Progenitor cell of endocrine pancreas (in vitro differentiated cells): ENCODE measurements at places on chromosomes 3 and 15.

DNA sequence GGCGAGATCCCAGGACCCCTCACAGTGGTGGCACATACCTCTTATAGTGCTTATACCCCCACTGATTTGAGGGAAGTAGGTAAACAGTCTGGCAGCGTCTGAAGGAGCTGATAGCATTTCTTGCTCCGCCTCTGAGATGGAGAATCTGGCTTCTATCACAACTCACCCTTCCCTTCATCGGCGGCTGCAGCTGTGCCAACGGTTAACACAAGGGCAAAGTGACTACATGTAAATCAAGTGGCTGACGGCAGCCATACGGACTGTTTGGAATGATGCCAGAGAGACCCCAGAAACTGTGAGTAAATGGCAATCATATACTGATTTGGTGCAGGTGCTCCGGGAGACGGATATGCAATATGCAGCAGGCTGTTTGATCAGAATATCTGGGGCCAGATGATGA, 66.8 kb upstream of the UNC13C start:
- DNase-seq: no peak

DNA sequence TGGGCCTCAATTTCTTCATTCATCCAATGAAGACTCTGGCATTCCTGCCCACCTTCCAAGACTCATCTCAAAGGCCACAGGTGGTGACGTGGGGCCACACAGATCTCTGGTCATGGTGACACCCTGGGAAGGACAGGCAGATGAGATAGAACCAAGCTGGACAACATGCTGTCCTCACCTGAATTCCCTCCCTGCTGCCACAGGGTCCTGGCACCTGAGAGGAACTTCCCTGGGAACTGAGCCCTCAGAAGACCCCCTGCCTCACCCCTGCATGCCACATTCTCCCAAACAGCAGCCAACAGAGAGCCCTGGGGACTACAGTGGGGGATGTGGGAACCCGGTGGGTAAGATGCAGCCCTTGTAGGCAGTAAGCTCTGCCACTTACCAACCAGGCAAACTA, 10.7 kb downstream of the KLF15 start:
- no peak for DNase-seq

GRCh38 chr3:46847744-46848143, 15.5 kb downstream of the MYL3 start:
- no peak for DNase-seq

- no peak for DNase-seq
These were observed 194.0 kb downstream of the SSR3 start for GRCh38 chr3:156360963-156361362.

GRCh38 chr15:35693886-35694285, 147.9 kb upstream of the DPH6 start:
- no peak for DNase-seq

GRCh38 chr3:99686955-99687612, 48.7 kb downstream of the COL8A1 start:
- DNase-seq: peak; percentile 47

GRCh38 chr15:74549816-74550215, 8.8 kb downstream of the ARID3B start:
- DNase-seq: no peak

GRCh38 chr15:23370578-23370977, 16.0 kb downstream of the GOLGA8S start:
- DNase-seq: no peak

DNA sequence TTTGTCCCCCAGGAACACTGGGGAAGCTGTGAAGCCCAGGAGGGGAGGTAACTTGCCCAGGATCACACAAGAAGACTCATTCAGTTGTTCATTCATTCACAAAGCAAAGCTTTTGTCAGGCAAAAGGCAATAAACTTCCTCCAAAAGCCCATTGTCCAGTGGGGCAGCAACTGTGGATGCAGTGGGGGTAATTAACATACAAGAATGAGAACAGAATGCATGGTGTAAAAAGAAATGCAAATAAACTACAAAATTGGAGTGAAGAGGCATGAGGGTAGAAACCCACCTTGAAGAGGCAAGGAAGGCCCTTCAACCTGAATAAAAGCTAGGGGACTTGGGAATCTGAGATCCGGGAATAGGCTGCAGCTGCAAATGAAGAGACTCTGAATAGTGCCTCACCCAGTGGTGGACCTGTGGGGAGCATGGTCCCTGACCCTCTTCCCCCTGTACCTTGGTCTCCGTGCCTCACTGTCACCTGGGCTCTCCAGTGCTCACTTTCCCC, 363.6 kb downstream of the CLSTN2 start:
- no peak for DNase-seq

DNA sequence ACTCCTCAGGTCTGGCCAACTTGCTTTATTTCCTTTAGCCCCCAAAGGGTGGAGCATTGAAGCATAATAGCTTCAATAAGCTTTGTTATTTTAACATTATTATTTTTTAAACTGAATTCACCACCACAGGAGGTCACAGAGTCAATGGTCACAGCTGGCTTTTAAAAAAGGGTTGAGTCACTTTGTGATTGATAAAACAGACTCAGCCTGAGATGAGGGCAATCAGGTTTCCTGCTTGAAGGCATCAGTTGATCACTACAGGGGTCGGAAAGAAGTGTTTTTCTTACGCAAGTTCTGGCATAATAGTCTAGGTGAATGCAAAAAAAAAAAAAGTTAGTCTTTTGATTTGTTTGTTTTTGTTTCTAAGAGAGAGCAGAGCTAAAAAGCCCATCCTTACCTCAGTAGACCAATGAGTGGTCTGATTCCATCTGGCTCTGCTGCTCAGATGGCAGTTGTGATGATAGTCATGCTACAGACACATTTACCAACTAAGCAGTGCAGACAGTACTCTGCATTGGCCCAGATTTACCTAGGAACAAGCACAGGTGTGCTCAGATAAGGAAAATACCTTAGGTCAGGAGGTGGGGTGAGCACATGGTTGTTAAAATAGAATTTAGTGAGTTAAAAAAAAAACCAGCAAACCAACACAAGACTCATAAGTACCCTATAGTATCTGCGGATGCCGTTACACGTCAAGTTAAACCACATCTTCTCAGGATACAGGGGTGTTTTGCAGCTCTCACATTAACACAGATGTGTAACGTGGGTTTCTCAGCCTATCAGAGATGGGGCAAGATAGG, 22.6 kb downstream of the ZNF80 start:
- no peak for DNase-seq

DNA sequence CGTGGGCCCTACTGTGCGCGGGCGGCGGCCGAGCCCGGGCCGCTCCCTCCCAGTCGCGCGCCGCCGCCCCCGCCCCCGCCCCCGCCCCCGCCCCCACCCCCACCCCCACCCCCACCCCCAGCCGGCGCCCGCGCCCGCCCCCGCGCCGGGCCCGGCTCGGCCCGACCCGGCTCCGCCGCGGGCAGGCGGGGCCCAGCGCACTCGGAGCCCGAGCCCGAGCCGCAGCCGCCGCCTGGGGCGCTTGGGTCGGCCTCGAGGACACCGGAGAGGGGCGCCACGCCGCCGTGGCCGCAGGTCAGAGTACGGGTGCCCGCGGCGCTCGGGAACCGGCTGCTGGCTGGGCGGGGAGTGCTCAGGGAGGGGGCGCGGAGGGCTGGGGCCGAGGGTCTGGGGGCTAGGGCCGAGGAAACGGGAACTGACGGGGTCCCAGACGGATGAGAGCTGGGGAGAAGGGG, 1.1 kb upstream of the PPARG start:
- DNase-seq: peak; percentile 36

- no peak for DNase-seq
These were observed 4.7 kb upstream of the MAP2K5 start for GRCh38 chr15:67537771-67538170.
